Ovary (tissue), 10 donors: ENCODE measurements at places on chromosomes 7 and 10. TPM values are rescaled to one million over a fixed set of nuclear protein-coding genes. Genes with fewer than 3 reads are reported as not detected.
A peak's percentile ranks its signal among the peaks of the same experiment; 100 is the strongest.

GRCh38 chr7:123533929-123534382, 439 bp downstream of the IQUB start:
- no peak for DNase-seq
- no peaks in the 10 kb centered on the region for H3K27me3 ChIP-seq
- peaks cover 4% of the 10 kb centered on the region for H3K4me1 ChIP-seq
- peak overlapping the region; percentile 68 for H3K4me3 ChIP-seq
- no peaks in the 10 kb centered on the region for H3K36me3 ChIP-seq

Gene TAS2R41
- polyA plus RNA-seq = not detected

Gene HTR5A
- not detected for polyA plus RNA-seq

Gene RNF133
- polyA plus RNA-seq = 0.20 TPM

DNA sequence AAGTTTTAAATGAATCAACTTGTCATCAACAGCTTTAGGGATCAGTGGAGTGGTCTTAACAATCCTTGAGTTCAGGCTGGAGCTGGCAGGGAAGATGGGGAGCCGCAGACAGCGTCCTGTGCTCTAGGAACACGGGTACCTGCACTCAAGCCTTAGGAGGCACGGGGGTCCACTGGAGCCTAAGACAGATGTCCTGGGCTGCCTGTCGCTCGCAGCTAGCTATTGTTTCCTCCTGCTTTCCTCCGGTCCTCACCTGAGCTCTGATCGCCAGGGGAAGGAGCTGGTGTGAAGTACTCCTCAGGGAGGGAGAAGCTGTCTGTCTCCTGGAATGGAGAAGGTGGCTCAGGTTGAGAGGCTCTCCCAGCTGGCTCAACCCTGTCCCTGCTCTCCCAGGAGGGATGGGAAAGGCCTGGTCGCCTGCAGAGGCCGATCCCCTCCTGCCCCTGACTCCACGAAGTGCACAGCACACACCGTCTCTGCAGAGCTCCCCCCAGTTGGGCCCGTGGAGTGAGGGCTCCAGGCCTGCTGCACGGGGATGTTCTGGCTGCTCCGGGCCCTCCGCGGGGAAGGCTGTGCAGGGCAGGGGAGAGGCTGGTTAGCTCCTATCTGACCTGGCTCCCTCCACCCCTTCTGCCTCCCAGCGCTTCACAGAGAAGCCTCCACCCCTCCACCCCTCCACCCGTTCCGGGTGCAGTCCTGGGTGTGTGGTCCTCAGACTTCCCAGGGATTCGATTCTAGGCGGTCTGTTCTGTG, 14.5 kb upstream of the PYROXD2 start:
- H3K27ac ChIP-seq = no peak overlapping the region
- no peaks in the 10 kb centered on the region for H3K36me3 ChIP-seq
- no peaks in the 10 kb centered on the region for H3K27me3 ChIP-seq
- no peaks in the 10 kb centered on the region for H3K4me1 ChIP-seq
- no peak for DNase-seq
- no peak overlapping the region for H3K4me3 ChIP-seq

- H3K36me3 ChIP-seq = no peaks in the 10 kb centered on the region
- H3K27ac ChIP-seq = no peak overlapping the region
- H3K4me1 ChIP-seq = no peaks in the 10 kb centered on the region
- H3K27me3 ChIP-seq = no peaks in the 10 kb centered on the region
Measured at GRCh38 chr7:46424934-46425333, 503.9 kb upstream of the IGFBP3 start.

DNA sequence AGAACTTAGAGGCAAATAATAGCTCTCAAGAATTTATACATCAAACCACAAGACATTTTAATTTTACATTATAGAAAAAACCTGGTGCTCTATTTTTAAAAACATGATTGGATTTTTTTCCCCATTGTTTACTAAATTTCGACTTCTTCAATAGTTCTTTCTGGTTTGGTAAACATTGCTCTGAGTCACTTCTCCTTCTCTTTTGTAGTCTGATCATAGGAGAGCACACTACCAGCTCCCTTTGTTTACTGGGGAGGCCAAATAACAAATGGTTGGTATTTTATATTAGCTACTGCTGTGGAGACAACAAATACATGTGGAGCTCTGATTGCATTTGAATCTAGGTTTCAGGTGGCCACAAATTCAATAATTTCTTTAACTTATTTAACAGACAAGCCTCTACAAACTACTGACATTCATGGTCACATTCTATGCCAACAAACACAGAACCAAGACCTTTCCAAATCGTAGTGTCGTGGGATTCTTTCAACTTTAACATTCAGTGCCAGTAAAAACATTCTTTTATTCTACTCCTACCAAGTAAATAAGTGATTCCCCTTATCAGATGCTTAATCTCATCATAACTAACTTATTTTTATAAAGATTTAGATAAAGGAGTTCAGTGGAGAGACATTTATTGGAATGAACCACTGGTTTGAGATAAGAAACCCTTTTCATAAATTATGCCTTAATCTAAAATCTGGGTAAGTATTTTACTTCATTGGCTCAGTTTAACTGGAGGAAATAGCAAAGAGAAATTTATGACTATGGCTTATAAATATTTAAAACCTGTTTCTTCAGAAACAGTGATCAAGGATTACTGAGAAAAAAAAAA, 17.7 kb upstream of the FXYD4 start:
- no peaks in the 10 kb centered on the region for H3K4me1 ChIP-seq
- no peaks in the 10 kb centered on the region for H3K27me3 ChIP-seq
- no peak for DNase-seq
- no peaks in the 10 kb centered on the region for H3K36me3 ChIP-seq

DNA sequence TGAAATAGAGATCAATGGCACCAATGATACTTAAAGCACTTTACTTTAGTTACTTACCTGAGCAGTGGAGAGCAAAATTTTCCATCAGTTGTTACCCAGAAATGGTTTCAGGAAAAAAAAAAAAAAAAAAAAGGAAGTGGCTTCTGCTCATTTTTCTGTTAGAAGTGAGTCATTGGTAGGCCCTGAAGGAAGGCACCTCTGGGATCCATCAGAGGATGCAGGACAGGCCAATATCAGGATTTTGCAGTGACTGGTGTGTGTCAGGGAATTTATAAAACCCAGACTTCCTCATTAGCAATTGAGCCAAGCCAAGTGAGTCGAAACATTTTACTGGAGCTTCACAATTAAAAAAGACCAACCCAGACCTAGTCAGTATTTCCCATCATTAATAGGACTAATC, 2.3 kb upstream of the SMIM30 start:
- H3K4me1 ChIP-seq = no peaks in the 10 kb centered on the region
- no peaks in the 10 kb centered on the region for H3K27me3 ChIP-seq
- H3K4me3 ChIP-seq = no peak overlapping the region
- H3K36me3 ChIP-seq = no peaks in the 10 kb centered on the region
- H3K27ac ChIP-seq = no peak overlapping the region

Gene TMEM229A
- 0.22 TPM for polyA plus RNA-seq

Gene FXYD4
- polyA plus RNA-seq = not detected

GRCh38 chr7:38481401-38481800, 149.8 kb downstream of the AMPH start:
- H3K4me1 ChIP-seq = no peaks in the 10 kb centered on the region
- DNase-seq = no peak
- no peak overlapping the region for H3K27ac ChIP-seq
- H3K27me3 ChIP-seq = no peaks in the 10 kb centered on the region

- no peak overlapping the region for H3K27ac ChIP-seq
- H3K36me3 ChIP-seq = no peaks in the 10 kb centered on the region
- H3K4me1 ChIP-seq = peaks cover 6% of the 10 kb centered on the region
- DNase-seq = no peak
Measured at GRCh38 chr10:6379015-6379776, 176.5 kb downstream of the PFKFB3 start.

GRCh38 chr10:1546431-1547110, 190.8 kb downstream of the ADARB2 start:
- no peaks in the 10 kb centered on the region for H3K4me1 ChIP-seq
- no peak overlapping the region for H3K27ac ChIP-seq
- no peak overlapping the region for H3K4me3 ChIP-seq

Gene KLF14
- not detected for polyA plus RNA-seq

GRCh38 chr10:45403151-45403550, 29.1 kb downstream of the ALOX5 start:
- no peak overlapping the region for H3K27ac ChIP-seq
- no peaks in the 10 kb centered on the region for H3K27me3 ChIP-seq
- H3K4me1 ChIP-seq = no peaks in the 10 kb centered on the region
- DNase-seq = no peak
- no peak overlapping the region for H3K4me3 ChIP-seq
- H3K36me3 ChIP-seq = no peaks in the 10 kb centered on the region

GRCh38 chr10:111338035-111338434, 261.2 kb downstream of the ADRA2A start:
- H3K27ac ChIP-seq = no peak overlapping the region
- DNase-seq = no peak
- no peaks in the 10 kb centered on the region for H3K36me3 ChIP-seq
- no peaks in the 10 kb centered on the region for H3K27me3 ChIP-seq

DNA sequence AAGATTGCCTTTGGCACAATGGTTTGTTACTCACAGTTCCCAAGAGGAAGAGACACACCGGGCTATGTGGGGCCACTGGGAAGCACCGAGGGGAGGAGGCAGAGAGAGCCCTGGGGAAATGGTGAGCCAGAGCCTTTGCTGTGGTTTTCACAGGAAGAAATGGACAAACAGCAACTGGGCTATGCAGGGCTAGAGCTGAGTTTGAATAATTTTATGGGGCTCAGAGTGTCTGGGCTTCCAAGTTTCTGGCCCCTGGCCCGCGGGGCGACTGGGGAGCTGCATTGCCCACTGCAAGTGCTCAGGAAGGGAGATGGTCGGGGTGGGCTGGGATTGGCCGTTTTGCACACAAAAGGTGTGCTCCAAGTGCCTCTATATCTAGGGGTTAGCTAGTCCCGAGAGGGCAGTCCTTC, 92.6 kb downstream of the CHST15 start:
- no peaks in the 10 kb centered on the region for H3K27me3 ChIP-seq
- peaks cover 2% of the 10 kb centered on the region for H3K4me1 ChIP-seq
- H3K27ac ChIP-seq = no peak overlapping the region

GRCh38 chr10:131230166-131230565, 81.4 kb downstream of the TCERG1L start:
- no peak overlapping the region for H3K4me3 ChIP-seq
- no peaks in the 10 kb centered on the region for H3K36me3 ChIP-seq
- H3K27ac ChIP-seq = no peak overlapping the region
- H3K27me3 ChIP-seq = no peaks in the 10 kb centered on the region
- H3K4me1 ChIP-seq = no peaks in the 10 kb centered on the region

Gene FBXO24
- polyA plus RNA-seq = 0.33 TPM

Gene VSTM4
- 57.1 TPM for polyA plus RNA-seq

DNA sequence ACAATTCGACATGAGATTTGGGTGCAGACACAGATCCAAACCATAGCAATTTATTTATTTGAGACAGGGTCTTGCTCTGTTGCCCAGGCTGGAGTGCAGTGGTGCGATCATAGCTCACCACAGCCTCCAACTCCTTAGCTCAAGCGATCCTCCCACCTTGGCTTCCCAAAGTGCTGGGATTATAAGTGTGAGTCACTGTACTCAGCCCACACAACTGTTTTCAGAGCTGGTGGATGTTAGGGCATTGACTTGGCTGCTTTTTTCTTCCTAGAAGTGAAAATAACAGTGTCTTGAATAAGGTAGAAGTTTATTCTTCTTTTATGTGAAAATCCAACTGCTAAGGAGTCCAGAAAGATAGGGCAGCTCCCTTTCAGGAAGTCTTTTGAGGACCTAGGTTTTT, 132.1 kb downstream of the CCDC3 start:
- DNase-seq = no peak
- no peaks in the 10 kb centered on the region for H3K36me3 ChIP-seq
- H3K27me3 ChIP-seq = no peaks in the 10 kb centered on the region
- H3K4me1 ChIP-seq = peaks cover 7% of the 10 kb centered on the region
- H3K27ac ChIP-seq = no peak overlapping the region

DNA sequence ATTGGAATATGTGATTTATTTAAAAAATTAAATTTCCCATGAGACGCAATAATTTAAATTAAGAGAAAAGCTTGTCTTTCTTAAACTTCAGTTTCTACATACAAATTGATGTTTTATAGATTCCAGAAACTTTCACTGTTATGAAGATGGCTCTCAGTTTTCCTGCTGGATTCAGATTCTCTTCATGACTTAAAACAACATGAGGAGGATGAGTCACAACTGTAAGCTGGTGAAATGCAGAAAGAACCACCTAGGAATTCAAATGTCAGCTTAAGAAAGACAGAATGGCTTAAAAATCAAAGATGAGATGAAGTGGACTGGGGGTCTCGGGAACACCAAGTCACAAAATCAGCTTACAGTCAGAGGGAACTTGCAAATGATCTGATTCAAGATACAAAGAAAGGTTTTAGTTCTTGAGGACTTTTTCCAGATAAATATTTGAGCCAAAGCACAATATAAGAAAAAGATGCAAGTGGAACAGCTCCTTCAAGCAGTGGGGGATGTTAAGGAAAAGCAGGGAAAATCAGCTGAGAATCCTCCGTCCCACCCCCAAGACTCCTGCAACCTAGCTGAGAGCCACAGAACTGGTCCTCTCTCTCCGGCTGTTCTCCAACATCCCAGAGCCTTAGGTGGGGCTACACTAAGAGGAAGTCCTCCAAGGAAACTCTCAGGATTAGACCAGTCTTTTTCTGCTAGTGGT, 279.8 kb downstream of the KCNMA1 start:
- DNase-seq = no peak
- no peaks in the 10 kb centered on the region for H3K36me3 ChIP-seq
- no peak overlapping the region for H3K27ac ChIP-seq
- H3K27me3 ChIP-seq = no peaks in the 10 kb centered on the region
- H3K4me1 ChIP-seq = no peaks in the 10 kb centered on the region
- no peak overlapping the region for H3K4me3 ChIP-seq

Gene C1QL3
- not detected for polyA plus RNA-seq

DNA sequence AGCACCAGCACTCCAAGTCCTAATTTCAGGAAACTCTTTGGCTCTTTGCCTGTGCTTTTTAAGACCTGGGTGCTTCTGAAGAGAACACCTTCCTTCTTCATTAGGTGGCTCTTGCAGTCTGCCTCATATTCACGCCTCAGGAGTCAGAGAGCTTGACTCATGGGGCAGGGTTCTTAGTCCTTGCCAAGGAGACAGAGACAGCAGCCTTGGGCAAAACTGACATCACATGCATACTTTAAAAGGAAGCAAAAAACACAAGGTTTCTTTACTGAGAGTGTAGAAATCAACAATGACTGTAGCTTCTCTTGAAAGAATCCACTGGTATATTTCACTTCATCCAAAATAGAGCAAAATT, 780.6 kb downstream of the INHBA start:
- H3K36me3 ChIP-seq = no peaks in the 10 kb centered on the region
- DNase-seq = no peak
- no peaks in the 10 kb centered on the region for H3K27me3 ChIP-seq
- no peaks in the 10 kb centered on the region for H3K4me1 ChIP-seq
- H3K4me3 ChIP-seq = no peak overlapping the region
- no peak overlapping the region for H3K27ac ChIP-seq

DNA sequence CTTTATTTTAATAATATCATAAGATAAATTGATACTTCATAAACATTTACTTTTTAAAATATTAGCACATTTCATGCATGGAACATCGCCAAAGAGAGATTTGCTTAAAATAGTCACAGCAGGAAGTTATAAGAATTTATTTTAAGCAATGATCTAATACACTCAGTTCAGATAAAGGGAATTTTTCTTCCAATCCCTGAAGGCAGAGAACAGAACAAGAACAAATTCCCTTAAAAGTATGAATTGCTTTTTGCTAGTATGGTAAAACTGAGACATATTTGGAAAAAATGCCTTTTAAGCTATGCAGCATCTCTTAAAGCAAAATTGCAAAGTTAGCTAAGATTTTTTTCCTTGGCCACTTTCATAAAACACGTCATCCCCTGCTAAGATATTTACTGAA, 91.0 kb downstream of the SEMA3D start:
- no peaks in the 10 kb centered on the region for H3K27me3 ChIP-seq
- no peaks in the 10 kb centered on the region for H3K4me1 ChIP-seq
- H3K36me3 ChIP-seq = no peaks in the 10 kb centered on the region
- no peak overlapping the region for H3K27ac ChIP-seq
- H3K4me3 ChIP-seq = no peak overlapping the region
- DNase-seq = no peak
